ENCODE measurements at places on chromosomes 7 and 10.

- no peak for DNase-seq
Observed at GRCh38 chr7:131829947-131830558, 273.6 kb upstream of the PODXL start.

- no peak for DNase-seq
Observed at GRCh38 chr10:112330162-112330561, 43.8 kb upstream of the ACSL5 start.

- no peak for DNase-seq
Observed at GRCh38 chr10:12341526-12341925, 7.8 kb upstream of the CAMK1D start.

DNA sequence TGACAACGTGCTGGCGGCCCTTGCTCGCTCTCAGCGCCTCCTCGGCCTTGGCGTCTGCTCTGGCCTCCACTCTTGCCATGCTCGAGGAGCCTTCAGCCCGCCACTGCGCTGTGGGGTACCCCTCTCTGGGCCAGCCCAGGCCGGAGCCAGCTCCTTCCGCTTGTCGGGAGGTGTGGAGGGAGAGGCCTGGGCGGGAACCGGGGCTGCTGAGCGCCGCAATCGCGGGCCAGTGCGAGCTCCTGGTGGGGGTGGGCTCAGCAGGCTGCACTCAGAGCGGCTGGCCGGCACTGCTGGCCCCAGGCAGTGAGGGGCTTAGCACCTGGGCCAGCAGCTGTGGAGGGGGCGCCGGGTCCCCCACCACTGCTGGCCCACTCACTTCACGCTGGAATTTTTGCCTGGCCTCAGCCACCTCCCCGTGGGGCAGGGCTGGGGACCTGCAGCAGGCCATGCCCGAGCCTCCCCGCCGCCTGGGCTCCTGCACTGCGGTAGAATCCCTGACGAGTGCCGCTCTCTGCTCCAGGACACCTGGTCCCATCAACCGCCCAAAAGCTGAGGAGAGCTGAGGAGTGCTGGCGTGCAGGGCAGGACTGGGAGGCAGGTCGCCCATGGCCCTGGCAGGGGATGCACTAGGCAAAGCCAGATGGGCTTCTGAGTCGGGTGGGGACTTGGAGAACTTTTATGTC lies 372.2 kb upstream of the NRG3 start:
- no peak for DNase-seq

DNA sequence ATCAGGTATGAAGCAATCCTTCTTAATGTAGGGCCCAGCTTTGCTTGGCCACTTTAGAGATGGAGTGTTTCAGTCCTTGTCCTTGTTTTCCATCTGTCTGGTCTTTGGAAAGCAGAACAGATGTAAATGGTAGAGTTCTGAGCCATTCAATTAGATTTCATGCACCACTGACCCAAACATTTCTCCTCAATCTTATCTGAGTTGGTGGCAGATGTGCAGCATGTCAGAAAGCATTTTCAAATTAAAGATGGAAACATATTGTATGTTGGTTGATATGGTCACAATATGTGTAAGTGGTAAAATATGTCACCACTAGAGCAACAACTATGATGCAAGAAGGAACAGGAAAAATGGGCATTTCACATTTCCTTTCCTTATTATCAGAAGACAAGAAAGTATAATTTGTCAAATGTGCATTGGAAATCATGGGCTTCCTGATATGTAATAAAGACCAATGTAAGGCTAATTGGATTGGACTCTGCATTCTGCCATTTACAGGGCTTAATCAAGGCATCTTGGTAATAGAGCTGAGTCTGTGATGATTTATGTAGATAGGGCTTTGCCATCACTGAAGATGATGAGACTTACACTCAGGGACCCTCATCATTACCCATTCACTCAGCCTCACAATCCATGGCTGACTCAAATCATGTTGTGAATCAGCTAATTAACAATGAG lies 750.7 kb downstream of the NRG3 start:
- no peak for DNase-seq

DNA sequence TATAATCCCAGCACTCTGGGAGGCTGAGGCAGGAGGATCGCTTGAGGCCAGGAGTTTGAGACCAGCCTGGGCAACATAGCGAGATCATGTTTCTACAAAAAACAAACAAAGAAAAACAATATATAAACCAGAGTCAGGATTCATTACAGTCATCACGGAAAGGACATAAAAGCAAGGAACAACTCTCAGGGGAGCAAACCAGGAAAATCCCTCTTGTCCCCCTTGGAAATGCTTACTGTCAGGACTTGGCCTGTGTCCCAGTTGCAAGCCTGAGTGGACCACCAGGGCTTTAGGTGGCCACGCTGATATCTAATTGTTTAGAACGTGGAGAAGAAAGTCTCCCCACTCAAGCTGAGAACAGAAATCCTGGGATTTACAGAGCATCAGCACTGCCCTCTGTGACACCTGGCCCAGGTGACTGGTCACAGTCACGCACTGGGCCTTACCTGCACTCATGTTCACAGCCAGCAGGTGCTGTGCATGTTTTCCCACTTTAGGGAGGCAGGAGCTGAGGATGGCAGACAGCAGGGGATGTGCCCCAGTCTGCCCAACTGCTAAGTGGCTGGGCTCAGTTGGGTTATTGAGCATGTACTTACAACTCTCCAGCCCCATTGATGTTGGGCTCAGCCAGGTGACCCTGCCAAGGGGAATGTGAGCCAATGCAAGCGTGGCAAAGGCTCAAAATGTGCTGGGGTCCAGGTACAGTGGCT lies 60.9 kb downstream of the TMEM130 start:
- no peak for DNase-seq

- no peak for DNase-seq
Observed at GRCh38 chr10:30092151-30092790, 32.9 kb upstream of the JCAD start.

GRCh38 chr10:53025172-53025711 lies 252.7 kb upstream of the MBL2 start:
- DNase-seq: no peak

DNA sequence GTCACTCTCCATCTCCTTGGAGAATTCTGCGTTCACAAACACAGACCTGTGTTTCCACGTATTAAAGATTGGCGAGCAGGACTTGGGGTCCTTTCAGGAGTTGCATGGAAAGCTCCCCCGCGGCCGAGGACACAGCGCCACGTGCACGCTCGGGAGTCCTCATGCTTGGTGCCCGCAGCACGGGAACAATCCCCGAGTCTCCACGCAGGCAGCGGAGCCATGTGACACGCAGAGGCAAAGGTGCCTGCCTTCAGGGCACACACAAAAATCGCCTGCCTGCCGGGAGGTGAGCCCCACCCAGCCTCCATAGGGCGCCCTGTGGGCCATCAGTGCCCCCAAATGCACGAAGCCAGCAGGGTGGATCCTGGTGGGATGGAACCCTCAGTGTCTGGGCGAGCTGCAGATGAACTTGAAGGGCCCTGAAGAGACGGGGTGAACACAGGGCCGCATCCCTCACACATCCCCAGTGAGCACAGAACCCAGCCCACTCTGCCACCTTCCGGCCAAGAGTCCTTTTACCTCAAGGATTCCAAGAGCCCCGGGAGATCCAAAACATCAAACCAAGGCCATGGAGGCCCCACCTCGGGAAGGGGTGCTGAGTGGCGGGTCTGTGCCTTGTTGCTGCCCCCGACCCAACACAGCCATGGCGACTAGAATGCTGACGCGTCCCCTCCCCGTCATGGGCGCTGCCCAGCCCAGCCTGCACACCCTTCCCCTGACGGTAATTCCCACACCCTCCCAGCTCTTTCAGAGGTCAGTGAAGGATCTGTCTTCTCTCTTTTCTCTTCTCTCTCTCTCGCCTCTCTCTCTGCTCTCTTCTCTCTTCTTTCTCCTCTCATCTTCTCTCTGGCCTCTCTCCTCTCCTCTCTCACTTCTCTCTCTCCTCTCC lies 55.9 kb downstream of the CFAP46 start:
- no peak for DNase-seq

DNA sequence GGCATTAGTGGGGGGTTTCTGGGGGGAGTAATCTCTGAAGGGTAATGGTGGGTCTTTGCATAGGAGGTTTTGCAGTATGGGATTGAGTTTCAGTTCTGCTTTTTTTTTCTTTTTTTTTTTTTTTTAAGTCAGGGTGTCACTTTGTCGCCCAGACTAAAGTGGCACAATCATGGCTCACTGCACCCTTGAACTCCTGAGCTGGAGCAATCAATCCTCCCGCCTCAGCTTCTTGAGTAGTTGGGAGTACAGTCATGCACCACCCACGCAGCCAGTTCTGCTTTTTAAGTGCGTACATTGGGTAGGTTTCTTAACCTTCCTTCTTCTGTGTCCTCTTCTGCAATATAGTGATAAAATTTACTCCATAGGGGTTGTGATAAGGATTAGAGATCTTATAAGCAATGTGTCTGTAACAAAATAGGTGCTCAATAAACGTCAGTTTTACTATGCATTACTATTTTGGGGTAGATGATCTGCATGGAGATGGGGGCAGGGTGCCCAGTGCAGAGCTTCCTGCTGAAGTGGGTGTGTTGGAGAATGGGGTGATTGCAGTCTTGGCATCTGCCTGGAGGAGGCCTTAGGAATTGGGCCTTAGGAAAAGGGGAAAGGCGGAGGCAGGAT lies 9.6 kb downstream of the KAZALD1 start:
- DNase-seq: no peak

- no peak for DNase-seq
Observed at GRCh38 chr10:13703101-13703818, 116.5 kb downstream of the PRPF18 start.

GRCh38 chr10:77944519-77944918 lies 18.0 kb upstream of the DLG5 start:
- DNase-seq: no peak

- DNase-seq: no peak
Observed at GRCh38 chr7:97555857-97556421, 175.9 kb upstream of the TAC1 start.

GRCh38 chr10:117543225-117544003 lies 868 bp downstream of the EMX2 start:
- DNase-seq: no peak

- no peak for DNase-seq
Observed at GRCh38 chr10:61642150-61642571, 20.6 kb upstream of the CABCOCO1 start.

DNA sequence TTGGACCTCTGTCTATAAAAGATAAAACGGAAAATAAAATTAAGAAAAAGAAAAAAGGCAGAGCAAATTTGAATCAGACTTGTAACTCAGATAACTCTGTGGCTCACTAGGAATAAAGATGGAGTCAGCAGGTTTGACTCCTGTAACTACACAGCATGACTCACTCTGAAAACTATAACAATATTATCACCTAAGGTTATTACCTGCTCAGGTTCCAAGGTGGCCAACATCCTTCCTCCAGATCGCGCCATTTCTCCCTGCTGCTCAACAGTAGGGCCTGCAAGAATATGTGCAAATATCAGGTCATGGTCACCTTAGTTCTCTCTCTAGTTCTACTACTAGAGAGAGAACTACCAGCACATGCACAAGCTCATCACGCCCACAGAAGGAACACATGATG lies 30.0 kb downstream of the ALDH18A1 start:
- no peak for DNase-seq

DNA sequence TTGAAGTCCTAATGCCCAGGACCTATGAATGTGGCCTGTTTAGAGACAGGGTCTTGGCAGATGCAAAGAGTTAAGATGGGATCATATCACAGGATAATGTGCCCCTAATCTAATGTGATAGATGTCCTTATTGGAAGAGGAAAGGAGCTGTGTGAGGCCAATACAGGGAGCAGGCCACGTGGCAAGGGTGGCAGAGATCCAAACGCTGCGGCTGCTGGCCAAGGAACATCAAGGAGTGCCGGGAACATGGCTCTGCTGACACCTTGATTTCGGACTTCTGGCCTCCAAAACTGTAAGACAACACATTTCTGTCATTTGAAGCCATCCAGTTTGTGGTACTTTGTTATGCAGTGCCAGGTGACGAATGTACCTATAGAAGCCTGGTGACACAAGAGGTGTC lies 37.7 kb upstream of the EZH2 start:
- no peak for DNase-seq

- no peak for DNase-seq
Observed at GRCh38 chr10:103448746-103449145, 3.4 kb downstream of the CALHM2 start.

All from thoracic aorta (tissue), 2 donors.